ENCODE measurements at places on chromosomes 11 and 22.

- DNase-seq = peak; percentile 40
Measured at GRCh38 chr22:42967933-42968332, 47.0 kb downstream of the PACSIN2 start.

- no peak for DNase-seq
Measured at GRCh38 chr11:66224226-66224855, 44.1 kb upstream of the RAB1B start.

- no peak for DNase-seq
Measured at GRCh38 chr11:95674657-95675358, 114.8 kb downstream of the FAM76B start.

- no peak for DNase-seq
Measured at GRCh38 chr11:100625041-100625440, 62.0 kb upstream of the ARHGAP42 start.

GRCh38 chr22:30747493-30747892 is 52.8 kb downstream of the OSBP2 start:
- no peak for DNase-seq

Measured in GM19239 (cell line).